ENCODE measurements at places on chromosomes 1 and 21. TPM values are rescaled to one million over a fixed set of nuclear protein-coding genes. Genes with fewer than 3 reads are reported as not detected.
A peak's percentile ranks its signal among the peaks of the same experiment; 100 is the strongest.

- DNase-seq, result no peak
- no peaks in the 10 kb centered on the region for H3K36me3 ChIP-seq
- H3K4me1 ChIP-seq, result no peaks in the 10 kb centered on the region
- H3K27me3 ChIP-seq, result no peaks in the 10 kb centered on the region
- H3K4me3 ChIP-seq, result no peak overlapping the region
- H3K27ac ChIP-seq, result no peak overlapping the region
These were observed 54.3 kb downstream of the MORN1 start for GRCh38 chr1:2337081-2337480.

Gene RGS16
- total RNA-seq, result 4.2 TPM

Gene MTX1
- total RNA-seq, result 38.8 TPM

DNA sequence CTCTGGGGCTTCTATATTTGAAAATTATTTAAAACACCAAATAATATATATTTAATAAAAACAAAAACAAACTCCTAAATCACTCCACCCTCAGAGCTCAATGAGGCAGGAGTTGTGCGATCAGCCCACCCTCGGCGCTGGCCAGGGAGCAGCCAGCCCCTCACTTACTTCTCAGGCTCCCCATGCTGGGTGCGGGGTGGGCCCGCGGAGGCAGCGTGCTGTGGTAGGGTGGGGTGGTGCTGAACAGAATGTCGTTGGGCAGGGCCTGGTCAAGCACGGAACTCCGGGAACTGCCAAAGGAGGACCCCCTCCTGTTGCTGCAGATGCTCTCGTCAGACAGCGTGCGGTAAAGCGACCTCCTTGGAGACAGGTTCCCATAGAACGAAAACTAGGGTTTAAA, 204.5 kb downstream of the SIPA1L2 start:
- no peaks in the 10 kb centered on the region for H3K4me1 ChIP-seq
- no peaks in the 10 kb centered on the region for H3K27me3 ChIP-seq
- no peak overlapping the region for H3K4me3 ChIP-seq

- H3K27me3 ChIP-seq, result no peaks in the 10 kb centered on the region
- no peak overlapping the region for H3K4me3 ChIP-seq
- H3K4me1 ChIP-seq, result no peaks in the 10 kb centered on the region
- H3K36me3 ChIP-seq, result no peaks in the 10 kb centered on the region
- no peak overlapping the region for H3K27ac ChIP-seq
These were observed 8.6 kb downstream of the NIPAL3 start for GRCh38 chr1:24424207-24424606.

- no peaks in the 10 kb centered on the region for H3K4me1 ChIP-seq
- H3K36me3 ChIP-seq, result no peaks in the 10 kb centered on the region
- H3K27ac ChIP-seq, result no peak overlapping the region
- H3K27me3 ChIP-seq, result no peaks in the 10 kb centered on the region
- no peak for DNase-seq
- H3K4me3 ChIP-seq, result no peak overlapping the region
These were observed 15.5 kb downstream of the LEPR start for GRCh38 chr1:65435987-65436386.

DNA sequence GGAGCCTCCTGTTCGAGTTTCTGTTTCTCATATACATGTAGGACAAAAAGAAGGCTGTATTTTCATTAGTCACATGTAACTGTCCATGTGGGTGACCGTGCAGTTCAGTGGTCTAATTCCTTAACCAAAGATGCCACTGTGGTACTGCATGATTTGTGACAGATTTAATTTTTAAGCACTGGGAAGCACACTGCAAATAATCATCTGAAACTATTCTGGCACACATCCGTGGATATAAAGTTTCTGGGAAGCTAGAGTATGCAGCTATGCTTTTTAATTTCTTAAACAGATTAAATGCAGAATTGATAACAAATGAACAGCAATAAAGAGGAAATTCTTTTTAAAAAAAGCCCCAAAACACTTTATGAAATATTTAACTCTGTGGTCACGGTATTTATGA, 254.8 kb downstream of the LMO4 start:
- H3K27me3 ChIP-seq, result no peaks in the 10 kb centered on the region
- no peak overlapping the region for H3K27ac ChIP-seq
- no peak overlapping the region for H3K4me3 ChIP-seq
- no peaks in the 10 kb centered on the region for H3K36me3 ChIP-seq

DNA sequence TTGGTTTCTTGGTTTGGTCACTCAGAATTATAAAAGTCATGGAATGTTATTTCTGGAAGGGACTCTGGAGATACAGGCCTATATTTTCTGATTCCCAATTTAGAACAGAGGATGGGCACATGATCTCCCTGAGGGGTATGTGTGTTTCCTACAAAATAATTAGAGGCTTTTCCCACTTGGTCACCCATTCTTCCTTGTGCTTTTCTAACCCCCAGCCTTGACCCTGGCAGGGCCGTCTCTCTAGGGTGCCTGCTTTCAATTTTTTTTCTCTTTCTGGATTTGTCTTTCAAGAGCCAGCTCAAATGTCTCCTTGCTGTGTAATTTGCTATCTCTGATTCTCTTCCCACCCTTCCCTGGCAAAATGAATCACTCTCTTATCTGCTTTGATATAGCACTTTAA, 131.9 kb downstream of the HLX start:
- no peak for DNase-seq
- no peak overlapping the region for H3K4me3 ChIP-seq
- no peak overlapping the region for H3K27ac ChIP-seq
- H3K36me3 ChIP-seq, result no peaks in the 10 kb centered on the region

Gene LZIC
- total RNA-seq, result 27.0 TPM

Gene ASAP3
- 37.8 TPM for total RNA-seq

DNA sequence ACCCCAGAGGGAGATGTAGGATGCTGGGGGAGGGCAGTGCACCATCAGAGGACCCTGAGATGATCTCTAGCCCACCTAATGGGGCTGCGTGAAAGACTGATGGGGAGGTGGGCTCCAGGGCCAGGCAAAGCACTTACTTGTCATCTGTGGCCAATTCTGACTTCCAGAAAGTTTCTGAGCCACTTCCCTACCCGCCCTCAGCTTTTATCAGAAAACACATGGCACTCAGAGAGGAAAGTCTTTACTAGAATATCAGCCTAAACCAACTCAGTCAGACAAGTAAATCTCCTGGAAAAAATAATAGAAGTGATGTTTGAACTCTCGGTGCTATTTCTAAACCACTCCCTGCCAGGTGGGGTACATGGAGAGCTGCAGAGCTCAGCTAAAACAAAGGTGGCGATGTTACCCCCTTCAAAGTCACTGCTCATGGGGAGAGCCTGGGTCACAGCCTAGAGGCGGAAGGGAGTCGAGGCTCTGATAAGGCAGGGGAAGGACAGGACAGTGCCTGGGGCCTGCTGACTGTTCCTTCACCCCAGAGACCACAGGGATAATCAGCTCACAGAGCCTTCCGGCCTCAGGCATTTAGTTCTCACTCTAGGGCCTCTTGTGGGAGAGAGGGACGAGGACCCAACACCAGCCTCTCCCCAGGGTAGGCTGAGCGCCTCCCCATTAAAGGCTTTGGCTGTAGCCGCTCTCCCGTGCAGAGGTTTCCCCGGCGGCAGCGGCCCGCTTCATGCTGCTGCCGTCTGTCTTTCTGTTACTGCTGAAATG, 14.2 kb downstream of the SMIM12 start:
- peak overlapping the region; percentile 35 for H3K27ac ChIP-seq
- DNase-seq, result no peak
- H3K4me1 ChIP-seq, result peaks cover 11% of the 10 kb centered on the region

DNA sequence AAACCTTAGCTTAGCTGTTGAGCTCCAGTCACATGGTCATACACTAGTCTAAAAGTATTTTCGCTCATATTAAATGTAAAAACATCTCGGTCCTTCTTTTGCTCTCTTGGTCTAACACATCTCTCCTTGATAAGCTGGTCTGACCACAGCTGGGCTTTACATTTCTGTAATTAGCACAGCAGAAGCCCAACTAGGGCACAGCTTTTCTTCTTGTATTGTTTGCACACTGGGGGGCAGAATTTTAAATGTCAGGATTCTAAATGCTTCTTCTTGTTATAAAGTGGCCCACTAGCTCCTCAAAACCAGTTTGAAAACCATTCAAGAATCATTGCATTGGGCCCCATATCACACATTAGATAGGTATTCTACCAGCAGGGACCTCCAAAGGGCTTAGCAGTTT, 289.1 kb upstream of the PKN2 start:
- H3K4me3 ChIP-seq, result no peak overlapping the region
- no peaks in the 10 kb centered on the region for H3K4me1 ChIP-seq
- no peak for DNase-seq
- no peaks in the 10 kb centered on the region for H3K36me3 ChIP-seq

Gene RASAL2
- 26.5 TPM for total RNA-seq

Gene ASPM
- total RNA-seq, result 0.69 TPM

- peaks cover 19% of the 10 kb centered on the region for H3K4me1 ChIP-seq
- peak; percentile 45 for DNase-seq
- H3K27ac ChIP-seq, result peak overlapping the region; percentile 78
- no peaks in the 10 kb centered on the region for H3K36me3 ChIP-seq
- no peaks in the 10 kb centered on the region for H3K27me3 ChIP-seq
These were observed 1.7 kb downstream of the S100A2 start for GRCh38 chr1:153563991-153564390.

DNA sequence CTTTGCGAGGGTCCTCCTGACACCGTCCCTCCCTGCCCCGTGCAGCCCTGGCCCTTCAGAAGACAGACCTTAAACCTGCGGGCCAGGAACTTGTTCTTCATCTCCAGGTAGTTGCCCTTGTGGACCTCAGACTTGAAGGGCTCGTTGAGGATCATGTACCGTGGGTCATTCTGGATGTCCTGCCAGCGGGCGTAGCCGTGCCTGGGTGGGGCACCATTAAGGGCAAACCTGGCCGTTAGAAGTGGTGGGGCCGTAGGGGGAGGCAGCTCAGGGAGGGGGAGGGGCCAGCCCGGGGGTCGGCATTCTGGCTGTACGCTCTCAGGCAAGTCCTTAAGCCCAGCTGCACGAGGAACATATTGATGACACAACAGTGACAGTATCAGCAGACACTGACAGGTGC, 64.6 kb downstream of the KCNAB2 start:
- no peak overlapping the region for H3K27ac ChIP-seq
- no peak for DNase-seq
- no peaks in the 10 kb centered on the region for H3K27me3 ChIP-seq
- H3K36me3 ChIP-seq, result no peaks in the 10 kb centered on the region

GRCh38 chr1:184329962-184330868, 56.6 kb upstream of the C1orf21 start:
- DNase-seq, result peak; percentile 65
- no peak overlapping the region for H3K4me3 ChIP-seq
- no peaks in the 10 kb centered on the region for H3K36me3 ChIP-seq
- H3K4me1 ChIP-seq, result no peaks in the 10 kb centered on the region
- no peaks in the 10 kb centered on the region for H3K27me3 ChIP-seq
- H3K27ac ChIP-seq, result no peak overlapping the region

DNA sequence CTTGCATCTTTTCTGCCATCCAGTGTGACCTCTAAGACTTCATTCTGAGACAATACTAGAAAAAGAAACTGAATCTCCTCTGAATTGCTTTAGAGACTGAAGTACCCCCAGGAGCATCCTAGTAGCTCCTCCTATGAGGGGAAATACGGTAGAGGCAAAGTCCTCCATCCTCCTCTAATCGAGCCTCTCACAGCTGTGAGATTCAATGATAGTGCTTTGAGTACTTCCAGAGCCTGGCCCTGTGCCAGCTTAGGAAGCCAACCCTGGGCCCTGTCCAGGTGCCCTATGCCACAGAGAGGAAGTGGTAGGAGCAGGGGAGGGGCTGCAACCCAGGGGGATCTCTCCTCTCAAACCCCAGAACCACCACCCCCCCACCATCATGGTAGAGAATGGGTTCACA, 10.7 kb downstream of the RORC start:
- peaks cover 17% of the 10 kb centered on the region for H3K36me3 ChIP-seq
- H3K27ac ChIP-seq, result no peak overlapping the region
- H3K4me3 ChIP-seq, result no peak overlapping the region
- no peaks in the 10 kb centered on the region for H3K27me3 ChIP-seq
- DNase-seq, result no peak

GRCh38 chr1:102241431-102242338, 245.0 kb upstream of the OLFM3 start:
- no peaks in the 10 kb centered on the region for H3K36me3 ChIP-seq
- DNase-seq, result no peak
- no peak overlapping the region for H3K4me3 ChIP-seq
- no peaks in the 10 kb centered on the region for H3K4me1 ChIP-seq

DNA sequence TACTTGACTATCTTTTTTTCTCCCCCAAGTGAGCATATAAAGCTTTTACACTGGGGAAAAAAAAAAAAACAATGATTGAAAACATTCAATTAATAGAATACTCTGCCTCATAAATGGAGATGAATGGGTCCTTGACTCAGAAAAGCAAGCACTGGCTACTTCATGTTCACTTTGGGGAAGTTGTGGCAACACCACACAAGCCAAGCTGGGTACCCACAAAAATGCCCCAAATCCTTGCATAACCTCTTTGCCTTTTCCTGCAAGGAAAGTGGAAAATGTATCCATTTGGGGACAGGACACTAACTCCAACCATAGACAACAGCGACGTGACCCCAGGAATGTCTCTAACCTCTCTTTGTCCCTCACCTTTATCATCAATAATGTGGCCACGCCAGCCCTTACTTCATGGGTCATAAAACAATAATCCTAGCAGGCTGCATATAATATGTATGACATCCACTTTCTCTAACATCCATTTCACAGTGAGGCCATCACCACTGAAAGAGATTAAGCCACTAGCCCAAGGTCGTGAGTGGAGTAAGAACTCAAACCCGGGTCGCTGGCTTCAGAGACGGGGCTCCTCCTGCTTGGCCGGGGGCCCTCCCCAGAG, 2.3 kb downstream of the ECE1 start:
- no peak overlapping the region for H3K27ac ChIP-seq
- H3K27me3 ChIP-seq, result no peaks in the 10 kb centered on the region
- peaks cover 2% of the 10 kb centered on the region for H3K36me3 ChIP-seq
- DNase-seq, result no peak
- H3K4me3 ChIP-seq, result no peak overlapping the region
- H3K4me1 ChIP-seq, result no peaks in the 10 kb centered on the region

Gene CD48
- total RNA-seq, result 20.5 TPM

GRCh38 chr21:45179568-45180245, 105.3 kb downstream of the ADARB1 start:
- H3K4me3 ChIP-seq, result no peak overlapping the region
- no peak overlapping the region for H3K27ac ChIP-seq
- H3K4me1 ChIP-seq, result no peaks in the 10 kb centered on the region
- DNase-seq, result no peak

- no peaks in the 10 kb centered on the region for H3K36me3 ChIP-seq
- no peak overlapping the region for H3K27ac ChIP-seq
- no peak for DNase-seq
- H3K27me3 ChIP-seq, result no peaks in the 10 kb centered on the region
These were observed 98.5 kb downstream of the ATF6 start for GRCh38 chr1:161864577-161864976.

Gene SPAG17
- 10.4 TPM for total RNA-seq
